Neural progenitor cell (in vitro differentiated cells): ENCODE measurements at places on chromosomes 3 and 15.

DNA sequence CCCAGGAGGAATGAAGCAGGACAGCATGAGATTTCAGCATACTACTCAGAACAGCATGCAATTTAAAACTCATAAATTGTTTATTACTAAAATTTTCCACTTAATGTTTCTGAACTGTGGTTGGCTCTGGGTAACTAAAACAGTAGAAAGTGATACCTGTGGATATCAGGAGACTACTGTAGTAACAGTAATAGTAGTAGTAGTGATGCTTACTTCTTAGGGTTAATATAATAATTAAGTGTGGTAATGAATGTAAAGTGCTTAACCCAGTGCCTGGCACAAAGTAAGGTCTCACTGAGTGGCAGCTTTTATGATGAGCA is 117.3 kb downstream of the NR1I2 start:
- no peaks in the 10 kb centered on the region for H3K4me1 ChIP-seq
- no peak overlapping the region for H3K27ac ChIP-seq
- no peak for DNase-seq
- no peak overlapping the region for H3K4me3 ChIP-seq
- H3K27me3 ChIP-seq: no peaks in the 10 kb centered on the region
- peaks cover 5% of the 10 kb centered on the region for H3K36me3 ChIP-seq

DNA sequence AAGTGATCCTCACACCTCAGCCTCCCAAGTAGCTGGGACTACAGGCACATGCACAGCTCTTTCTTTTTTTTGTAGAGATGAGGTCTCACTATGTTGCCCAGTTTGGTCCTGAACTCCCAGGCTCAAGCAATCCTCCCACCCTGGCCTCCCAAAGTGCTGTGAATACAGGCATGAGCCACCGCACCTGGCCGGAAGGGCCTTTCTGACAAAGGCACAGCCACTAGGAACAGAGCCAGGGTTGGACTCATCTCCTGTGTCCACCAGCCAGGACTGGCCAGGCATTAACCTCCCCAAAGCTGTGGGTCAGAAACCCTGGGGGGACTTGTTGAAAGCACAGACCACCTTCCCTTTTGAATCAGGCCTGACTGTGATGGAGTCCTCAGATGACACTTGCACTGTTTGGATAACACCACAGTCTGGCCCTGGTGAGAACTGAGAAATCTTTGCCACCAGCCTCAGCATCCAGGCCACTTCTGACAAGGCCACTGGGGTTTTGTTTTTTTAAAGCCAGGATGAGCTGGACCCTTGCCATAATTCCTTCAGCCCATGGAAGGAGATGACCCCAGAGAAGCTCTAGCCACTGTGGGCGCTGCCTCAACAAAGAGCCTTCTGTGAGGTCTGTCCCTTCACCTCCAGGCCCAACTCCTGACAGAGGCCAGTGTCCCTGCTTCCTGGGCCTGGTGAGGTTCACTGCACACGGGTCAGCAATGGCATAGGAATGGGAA is 4.8 kb downstream of the TKT start:
- no peaks in the 10 kb centered on the region for H3K27me3 ChIP-seq
- peaks cover 23% of the 10 kb centered on the region for H3K4me1 ChIP-seq
- H3K36me3 ChIP-seq: no peaks in the 10 kb centered on the region
- H3K27ac ChIP-seq: no peak overlapping the region

GRCh38 chr3:172717493-172718088 is 6.7 kb upstream of the NCEH1 start:
- H3K27me3 ChIP-seq: no peaks in the 10 kb centered on the region
- no peaks in the 10 kb centered on the region for H3K36me3 ChIP-seq
- no peak for DNase-seq
- H3K4me1 ChIP-seq: peaks cover 3% of the 10 kb centered on the region
- H3K27ac ChIP-seq: no peak overlapping the region
- H3K4me3 ChIP-seq: no peak overlapping the region

DNA sequence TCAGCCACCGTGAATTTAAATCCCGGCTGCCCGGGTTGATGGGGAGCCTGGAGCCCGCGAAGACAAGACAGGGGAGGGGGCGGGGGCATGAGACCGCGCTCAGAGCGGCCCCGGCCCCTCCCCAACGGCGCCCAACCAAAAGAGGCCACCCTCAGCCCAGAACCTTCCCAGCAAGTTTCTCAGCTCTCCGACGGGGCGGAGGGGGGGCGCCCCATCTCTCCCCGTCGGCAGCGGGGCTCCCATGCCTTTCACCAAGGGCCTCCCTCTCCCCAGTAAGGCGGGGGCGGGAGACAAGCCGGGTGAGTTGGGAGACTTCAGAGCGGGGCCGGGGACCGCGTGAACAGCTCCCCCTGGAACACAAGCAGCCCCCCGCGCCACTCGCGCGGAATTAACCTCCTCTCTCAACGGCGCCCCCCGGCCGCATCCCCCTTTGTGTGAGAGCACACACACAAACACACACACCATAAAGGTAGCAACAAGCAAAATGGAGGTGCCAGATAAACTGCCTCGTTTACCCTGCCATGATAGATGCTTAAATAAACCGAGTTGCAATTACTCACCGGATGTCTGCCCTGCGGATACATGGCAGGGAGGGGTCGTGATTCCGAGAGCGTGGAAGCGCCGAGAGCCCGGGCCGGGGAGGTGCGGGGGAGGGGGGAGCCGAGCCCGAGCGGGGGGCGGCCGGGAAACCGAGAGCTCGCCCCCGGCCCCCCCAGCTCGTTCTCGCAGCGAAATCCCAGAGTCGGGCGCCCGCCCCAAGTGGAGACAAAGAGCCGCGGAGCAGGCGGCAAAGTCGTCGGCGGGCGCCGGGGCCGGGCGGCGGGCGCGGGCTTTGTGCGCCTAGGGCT is 1.3 kb downstream of the TLE3 start:
- peak; percentile 77 for DNase-seq
- peak overlapping the region; percentile 68 for H3K27ac ChIP-seq

DNA sequence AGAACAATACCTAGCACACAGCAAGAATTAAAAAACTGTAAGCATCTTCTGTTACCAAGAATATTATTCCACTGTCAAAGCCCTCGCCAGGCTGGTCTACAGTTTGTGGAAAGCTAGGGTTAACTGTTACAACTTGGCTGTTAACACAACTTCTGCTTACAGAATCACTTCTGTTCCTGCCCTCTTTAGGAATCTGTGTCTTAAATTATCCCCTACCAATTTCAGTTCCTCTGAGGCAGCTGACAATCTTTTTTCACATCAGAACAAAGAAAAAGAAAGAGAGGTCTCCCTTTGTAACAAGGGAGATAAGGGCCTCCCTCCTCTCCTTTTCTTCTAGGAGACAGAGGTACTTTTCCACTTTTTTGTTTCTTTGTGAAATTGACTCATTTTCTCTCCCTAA is 188.9 kb downstream of the FMN1 start:
- peaks cover 31% of the 10 kb centered on the region for H3K4me1 ChIP-seq
- peak overlapping the region; percentile 62 for H3K27ac ChIP-seq
- peak; percentile 34 for DNase-seq
- no peaks in the 10 kb centered on the region for H3K27me3 ChIP-seq
- no peaks in the 10 kb centered on the region for H3K36me3 ChIP-seq
- peak overlapping the region; percentile 11 for H3K4me3 ChIP-seq

- H3K27ac ChIP-seq: peak within 1 kb of the TSS; percentile 91
- peak; percentile 98 for DNase-seq
- peaks cover 6% of the 10 kb centered on the region for H3K27me3 ChIP-seq
Observed at GRCh38 chr3:121749276-121750086, at the start of gene GOLGB1. Gene GOLGB1, minus strand, starts transcription at chr3:121749741. Its CDS starts 18,770 bp downstream, at chr3:121730971.
